ENCODE measurements at places on chromosomes 12 and 14.

DNA sequence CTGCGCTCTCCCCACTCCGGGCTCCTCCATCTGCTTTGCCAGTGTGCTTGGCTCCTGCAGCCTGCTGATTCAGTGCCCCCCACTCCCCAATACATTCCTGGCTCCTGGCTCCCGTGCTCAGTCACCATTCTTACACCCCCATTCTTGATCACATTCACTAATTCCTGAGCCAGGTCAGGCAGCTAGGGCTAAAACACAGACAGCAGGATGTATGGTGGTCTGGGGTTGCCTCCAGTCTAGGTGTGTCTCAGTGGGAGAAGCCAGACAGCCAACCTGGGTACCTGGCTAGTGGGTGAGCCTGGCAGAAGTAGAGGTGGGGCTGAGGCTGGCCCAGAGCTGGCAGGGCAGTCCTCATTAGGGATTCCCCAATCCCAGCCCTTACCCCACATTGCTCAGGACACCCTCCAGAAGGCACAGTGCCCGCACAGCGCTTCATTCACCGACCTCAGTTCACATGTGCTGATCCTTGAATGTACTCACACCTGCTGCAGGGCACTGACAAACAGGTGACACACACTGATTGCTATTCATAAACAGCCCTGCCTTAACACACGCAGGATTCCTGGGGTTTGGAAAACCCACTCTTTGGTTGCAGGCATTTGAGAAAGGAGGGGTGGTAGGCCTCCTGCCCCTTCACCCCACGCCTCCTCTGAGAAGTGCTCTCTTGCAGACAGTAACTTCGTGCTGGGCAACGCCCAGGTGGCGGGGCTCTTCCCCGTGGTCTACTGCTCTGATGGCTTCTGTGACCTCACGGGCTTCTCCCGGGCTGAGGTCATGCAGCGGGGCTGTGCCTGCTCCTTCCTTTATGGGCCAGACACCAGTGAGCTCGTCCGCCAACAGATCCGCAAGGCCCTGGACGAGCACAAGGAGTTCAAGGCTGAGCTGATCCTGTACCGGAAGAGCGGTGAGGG lies 1.7 kb downstream of the KCNH3 start:
- no peak for DNase-seq

- no peak for DNase-seq
Observed at GRCh38 chr12:125187148-125187745, 122.0 kb downstream of the AACS start.

GRCh38 chr12:122964439-122965257 lies 1.6 kb downstream of the ABCB9 start:
- DNase-seq = peak; percentile 36

DNA sequence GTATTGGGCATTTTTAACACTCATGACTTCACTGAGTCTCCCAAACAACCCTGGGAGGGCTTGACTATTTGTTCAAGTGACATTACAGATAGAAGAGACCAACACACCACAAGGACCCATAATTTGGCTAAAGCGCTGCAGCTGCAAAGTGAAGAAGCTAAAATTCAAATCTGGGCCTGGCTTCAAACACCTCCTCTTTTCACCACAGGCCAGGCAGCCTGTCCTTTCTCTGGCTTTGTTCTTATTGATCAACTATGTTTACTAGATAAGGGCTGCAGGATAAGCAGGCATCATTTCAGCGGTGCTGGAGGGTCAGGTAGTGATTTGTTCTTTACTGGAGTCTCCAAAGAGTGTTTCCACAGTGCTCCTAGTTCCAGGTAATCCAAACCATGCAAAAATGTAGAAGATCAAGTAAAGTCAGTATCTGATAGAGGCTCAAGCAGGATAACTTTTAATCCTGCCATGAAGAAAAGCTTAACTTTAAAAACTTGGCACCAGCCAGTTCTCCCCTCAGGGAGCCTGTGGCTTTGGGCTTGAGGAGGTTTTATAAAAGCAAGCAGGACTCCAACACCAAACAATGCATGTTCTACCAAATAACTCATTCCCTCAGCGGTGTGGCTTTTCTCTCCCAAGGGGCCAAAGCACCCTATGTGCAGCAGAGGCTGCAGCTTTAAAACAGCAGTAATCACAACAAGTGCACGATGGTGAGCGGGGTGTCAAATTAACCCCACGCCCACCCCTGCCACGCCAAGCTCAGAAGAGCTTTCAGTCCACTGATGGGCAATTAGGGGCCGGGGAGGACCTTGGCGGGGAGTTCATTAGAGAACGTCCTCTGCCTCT lies 16.8 kb downstream of the CLMN start:
- peak; percentile 50 for DNase-seq

GRCh38 chr12:105428793-105429395 lies 98.4 kb downstream of the C12orf75 start:
- DNase-seq = no peak

DNA sequence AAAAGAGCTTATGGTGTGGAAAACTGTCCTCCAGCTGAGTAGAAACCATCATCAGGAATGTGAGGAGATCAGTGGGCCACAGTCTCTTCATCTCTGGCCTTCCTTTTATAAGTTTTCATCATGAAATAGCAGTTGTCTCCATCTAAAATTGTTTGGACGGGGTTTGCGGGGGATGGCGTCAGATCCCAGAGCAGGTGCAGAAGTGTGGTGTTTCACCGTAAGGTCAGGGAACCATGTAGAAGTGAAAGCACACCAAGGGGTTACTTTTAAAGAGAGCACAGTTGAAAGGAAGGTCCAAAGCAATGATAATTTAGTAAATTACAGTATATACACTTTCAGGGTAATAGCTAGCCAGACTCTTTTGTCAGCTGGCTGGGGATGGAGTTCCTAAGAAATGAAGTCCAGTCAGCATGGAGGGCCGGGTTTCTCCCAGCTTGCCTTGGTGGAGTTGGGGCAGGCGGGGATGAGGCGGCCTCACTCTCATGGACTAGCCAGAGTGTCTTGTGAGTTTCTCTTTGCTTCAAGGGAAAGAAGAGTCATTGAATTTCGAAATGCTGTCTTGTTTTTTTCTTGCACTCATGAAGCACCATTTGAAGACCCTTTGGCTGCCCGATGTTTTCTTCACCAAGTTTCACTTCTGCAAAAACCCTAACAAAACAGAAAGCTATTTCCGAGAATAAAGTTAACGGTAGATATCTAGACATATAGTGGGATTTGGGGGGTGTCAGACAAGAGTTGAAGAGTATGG lies 100.6 kb downstream of the ETV6 start:
- no peak for DNase-seq

- DNase-seq = no peak
Observed at GRCh38 chr12:104472748-104473147, 16.0 kb downstream of the CHST11 start.

DNA sequence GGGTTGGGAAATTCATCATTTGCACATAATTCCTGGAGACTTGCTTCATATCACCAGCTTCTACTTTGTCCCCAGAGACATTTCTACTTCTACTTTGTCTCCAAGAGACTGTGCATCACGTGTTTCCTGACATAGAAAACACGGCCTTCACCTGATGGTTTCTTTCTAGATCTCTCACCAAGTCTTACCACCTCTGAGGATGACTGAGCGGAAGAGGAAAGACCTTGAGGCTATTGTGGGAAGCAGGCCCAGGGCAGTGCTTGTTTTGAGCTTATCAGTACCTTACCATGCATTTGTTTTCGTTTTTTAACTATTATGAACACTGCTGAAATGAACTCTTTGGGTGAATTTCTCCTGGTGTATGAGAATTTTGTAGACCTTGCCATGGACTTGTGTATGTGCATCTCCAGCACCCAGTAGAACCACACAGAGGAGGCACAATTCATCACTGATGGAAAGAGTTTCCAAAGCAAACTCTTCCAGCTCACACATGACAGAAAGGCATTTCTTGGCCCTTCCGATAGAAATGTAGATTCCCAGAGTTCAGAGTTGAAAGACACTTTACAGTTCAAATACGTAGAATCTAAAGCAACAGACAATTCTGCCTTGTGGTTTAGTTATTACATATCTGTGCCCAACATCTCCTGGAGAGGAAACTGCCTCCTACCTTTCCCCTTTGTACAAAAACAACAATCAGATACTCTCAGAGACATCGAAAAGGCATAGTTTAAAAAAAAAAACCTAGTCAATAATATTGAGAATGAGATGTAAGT lies 434.7 kb downstream of the FUT8 start:
- DNase-seq = no peak

GRCh38 chr14:73293782-73294781 lies 56.8 kb downstream of the PAPLN start:
- DNase-seq = no peak

- no peak for DNase-seq
Observed at GRCh38 chr12:3732901-3733300, 20.0 kb downstream of the CRACR2A start.

GRCh38 chr14:75049136-75049535 lies 2.1 kb downstream of the MLH3 start:
- DNase-seq = no peak

DNA sequence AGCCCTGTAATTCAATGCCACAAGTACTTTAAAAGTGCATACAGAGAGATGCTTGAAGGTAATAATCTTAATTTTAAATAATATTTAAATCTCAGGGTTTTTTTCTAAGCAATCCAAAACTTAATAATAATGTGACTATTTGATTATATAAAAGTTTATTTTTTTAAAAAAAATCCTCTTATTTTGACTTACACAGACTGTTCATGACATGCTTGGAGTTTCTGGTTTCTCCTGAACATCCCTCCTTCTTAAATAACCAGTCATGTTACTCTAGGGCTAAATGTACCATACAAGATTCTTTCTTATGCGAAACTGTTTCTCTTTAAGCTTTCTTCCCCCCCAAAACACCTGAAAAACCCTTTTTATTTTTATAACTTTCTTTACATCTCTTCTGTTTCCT lies 58.2 kb upstream of the SLC2A13 start:
- no peak for DNase-seq

DNA sequence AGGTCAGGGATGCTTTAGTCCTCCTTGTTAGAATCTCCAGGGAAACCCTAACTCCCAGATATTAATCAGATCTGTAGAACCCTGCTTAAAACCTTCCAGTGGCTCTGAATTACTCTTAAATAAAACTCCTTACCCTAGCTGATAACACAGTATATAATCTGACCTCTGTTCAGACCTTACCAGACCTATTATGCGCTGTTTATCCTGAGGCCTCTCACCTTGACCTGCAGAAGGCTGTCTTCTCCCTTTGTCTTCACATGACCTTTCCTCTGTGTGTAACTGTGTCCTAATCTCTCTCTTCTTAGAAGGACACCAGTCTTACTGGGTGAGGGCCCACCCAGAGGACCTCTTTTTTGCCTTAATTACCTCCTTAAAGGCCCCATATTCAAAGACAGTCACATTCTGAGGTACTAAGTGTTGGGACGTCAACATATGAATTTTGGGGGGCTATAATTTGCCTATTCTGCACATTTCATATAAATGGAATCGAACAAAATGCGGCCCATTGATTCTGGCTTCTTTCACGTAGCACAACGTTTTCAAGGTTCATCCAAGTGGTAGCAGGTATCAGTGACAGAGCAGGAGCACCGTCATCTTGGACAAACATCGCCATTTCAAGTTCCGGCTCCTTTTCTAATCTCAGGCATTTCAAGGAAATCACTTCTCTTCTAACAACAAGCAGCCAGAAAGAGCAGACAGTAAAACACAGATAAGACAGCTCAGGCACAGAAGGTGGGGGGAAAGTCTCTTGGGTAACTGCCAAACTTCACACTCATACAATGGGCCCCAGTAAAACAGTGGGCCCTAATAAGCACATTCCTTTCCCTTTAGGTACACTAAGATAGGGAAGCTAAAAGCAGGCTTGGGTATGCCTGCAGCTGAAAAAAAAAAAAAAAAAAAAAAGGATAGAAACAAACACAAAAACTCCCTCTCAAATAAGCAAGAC lies 200.2 kb upstream of the NUDT4 start:
- no peak for DNase-seq

All from NCI-H526 (cell line).